T-helper 17 cell (primary cell): ENCODE measurements at places on chromosomes 16 and 17. TPM values are rescaled to one million over a fixed set of nuclear protein-coding genes. Genes with fewer than 3 reads are reported as not detected.

CYB561 gene
- 69.9 TPM for total RNA-seq

DNA sequence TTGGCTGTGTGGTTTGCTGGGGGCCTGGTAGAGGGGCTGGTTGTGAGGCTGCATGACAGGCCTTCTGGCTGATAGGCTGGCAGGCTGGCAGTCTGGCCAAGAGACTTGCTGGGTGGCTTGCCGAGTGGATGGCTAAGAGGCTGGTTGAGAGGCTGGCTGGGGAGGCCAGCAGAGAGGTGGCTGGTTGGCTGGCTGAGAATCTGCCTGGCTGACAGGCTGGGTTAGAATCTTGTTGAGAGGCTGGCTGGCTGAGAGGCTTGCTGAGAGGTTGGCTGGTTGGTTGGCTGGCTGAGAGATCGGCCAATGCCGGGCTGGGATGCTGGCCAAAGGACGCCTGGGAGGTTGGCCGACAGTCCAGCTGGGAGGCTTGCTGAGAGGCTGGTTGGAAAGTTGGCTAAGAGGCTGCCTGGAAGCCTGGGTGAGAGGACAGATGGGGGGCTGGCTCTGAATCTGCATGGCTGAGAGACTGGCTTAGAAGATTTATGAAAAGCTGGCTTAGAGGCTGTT lies 35.9 kb upstream of the ACSM2B start:
- no peak for DNase-seq

DNA sequence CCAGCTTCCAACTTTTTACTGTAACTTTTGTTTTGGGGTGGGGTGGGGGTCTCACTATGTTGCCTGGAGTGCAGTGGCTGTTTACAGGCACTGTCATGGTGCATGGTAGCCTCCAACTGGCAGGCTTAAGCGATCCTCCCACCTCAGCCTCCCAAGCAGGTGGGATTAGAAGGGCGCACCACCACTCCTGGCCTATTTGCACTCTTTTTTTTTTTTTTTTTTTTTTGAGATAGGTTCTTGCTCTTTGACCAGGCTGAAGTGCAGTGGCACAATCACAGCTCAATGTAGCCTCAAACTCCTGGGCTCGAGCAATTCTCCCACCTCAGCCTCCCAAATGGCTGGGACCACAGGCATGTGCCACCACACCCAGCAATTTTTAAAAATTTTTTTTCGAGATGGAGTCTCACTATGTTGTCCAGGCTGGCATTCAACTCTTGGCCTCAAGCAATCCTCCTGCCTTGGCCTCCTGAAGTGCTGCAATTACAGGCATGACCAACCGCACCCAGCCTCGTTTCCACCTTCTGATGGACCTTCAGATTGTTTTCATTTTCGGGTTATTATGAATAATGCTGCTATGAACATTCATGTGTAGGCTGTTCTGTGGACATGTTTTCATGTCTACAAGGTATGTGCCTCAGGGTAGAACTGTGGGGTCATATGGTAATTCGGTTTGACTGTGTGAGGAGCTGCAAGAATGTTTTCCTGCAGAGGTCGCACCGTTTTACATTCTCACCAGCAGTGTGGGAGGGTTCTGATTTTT lies 10.9 kb downstream of the TRAP1 start:
- no peak for DNase-seq

KRT33B gene
- total RNA-seq, result not detected

KIF2B gene
- not detected for total RNA-seq

GRCh38 chr17:63042256-63042812 lies 76.3 kb downstream of the TANC2 start:
- no peak for DNase-seq

DNA sequence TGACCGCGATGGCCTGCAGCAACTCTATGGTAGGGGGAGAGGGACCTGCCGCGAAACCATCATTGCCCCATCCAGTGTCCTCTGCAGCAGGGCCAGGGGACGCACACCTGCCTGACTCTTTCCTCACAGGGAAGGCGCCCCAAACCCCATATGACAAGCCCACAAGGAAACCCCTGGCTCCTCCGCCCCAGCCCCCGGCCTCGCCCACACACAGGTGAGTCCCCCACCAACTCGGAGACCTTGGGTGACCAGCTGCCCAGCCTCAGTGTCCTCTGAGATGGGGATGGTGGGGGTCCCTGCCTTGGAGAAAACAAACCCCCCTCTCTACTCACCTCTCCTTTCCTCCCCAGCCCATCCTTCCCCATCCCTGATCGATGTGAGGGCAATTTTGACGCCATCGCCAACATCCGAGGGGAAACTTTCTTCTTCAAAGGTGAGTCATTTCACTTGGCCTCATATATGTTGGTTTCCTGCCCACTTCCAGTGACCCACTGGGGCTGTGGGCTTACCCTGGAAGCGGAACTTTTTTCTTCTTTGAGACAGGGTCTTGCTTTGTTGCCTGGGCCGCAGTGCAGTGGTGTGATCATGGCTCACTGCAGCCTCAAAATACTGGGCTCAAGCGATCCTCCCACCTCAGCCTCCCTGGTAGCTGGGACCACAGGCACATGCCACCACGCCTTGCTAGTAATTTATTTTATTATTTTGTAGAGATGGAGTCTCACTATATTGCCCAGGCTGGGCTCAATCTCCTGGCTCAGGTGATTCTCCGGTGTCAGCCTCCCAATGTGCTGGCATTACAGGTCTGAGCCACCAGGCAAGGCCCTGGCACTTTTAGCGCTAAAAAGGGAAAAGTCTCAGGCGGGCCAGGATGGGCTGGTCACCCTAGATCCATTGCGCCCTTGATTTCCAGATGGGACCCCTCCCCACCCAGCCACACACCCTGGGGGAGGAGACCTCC lies 8.0 kb upstream of the IL32 start:
- DNase-seq, result no peak

DNA sequence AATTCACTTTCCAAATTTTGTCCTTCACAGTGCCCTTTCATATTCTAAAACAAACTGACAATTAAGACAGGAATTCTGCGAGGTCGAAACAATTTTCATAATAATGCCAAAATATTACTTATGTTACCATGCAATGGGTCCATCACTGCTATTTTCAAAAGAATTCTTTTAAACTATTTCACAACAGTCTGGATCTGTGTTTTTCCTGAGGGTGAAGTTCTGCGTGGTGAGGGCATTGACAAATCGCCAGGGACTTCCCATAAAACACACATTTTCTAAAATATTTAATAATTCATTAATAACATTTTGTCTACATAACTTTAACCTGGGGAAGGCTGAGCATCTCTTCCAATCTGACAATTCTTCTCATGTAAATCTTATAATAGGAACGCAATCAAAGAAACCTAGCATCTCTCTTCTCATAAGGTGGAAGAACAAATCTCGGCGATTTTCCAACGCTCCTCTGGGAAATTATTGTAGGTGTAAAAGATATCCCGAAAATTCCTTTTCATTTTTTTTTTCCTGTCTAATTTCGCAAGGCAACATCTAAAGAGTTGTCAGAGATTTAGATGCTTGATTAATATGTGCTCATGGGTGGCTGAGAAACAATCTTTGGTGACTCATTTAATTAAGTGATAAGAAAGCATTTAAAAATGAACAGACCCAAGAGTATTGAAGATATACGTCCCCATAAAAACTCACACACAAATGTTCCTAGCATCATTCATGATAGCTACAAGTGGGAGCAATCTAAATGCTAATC lies 41.5 kb downstream of the CALB2 start:
- DNase-seq, result no peak
